ENCODE measurements at places on chromosomes 1 and 21.

- DNase-seq: no peak
Observed at GRCh38 chr1:247401310-247402119, 14.5 kb upstream of the NLRP3 start.

- DNase-seq: no peak
Observed at GRCh38 chr21:43302062-43302700, 124.8 kb downstream of the SIK1 start.

GRCh38 chr1:202275061-202275770 is 66.5 kb downstream of the UBE2T start:
- DNase-seq: no peak

GRCh38 chr1:181651276-181651675 is 168.0 kb downstream of the CACNA1E start:
- DNase-seq: no peak

DNA sequence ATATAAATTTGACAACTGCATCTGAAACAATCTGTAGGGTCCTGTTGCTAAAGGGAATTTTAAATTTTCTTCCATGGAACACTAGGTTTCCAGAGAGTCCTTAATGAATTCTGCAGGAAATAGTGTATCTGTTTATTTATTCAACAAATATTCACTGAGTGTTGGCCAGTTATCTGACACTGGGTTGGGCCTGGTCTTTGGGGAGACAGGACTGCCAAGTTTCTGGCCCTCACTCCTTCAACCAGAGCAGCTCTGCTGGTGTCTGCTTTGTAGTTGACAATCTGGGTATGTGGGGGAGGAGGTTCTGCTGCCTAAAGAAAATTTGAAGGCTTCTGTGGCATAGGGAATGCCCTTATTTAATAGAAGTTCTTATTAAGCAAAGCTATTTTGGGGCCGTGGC is 26.1 kb upstream of the HUNK start:
- no peak for DNase-seq

- DNase-seq: no peak
Observed at GRCh38 chr21:33018707-33019465, 6.8 kb upstream of the OLIG2 start.

GRCh38 chr1:235410467-235410866 is 43.2 kb downstream of the TBCE start:
- DNase-seq: no peak

- no peak for DNase-seq
Observed at GRCh38 chr1:31239653-31240241, at the start of gene NKAIN1. Gene NKAIN1, minus strand, starts transcription at chr1:31239887. Its CDS starts 340 bp downstream, at chr1:31239547.

- no peak for DNase-seq
Observed at GRCh38 chr1:205458777-205459566, 3.1 kb upstream of the BLACAT1 start.

DNA sequence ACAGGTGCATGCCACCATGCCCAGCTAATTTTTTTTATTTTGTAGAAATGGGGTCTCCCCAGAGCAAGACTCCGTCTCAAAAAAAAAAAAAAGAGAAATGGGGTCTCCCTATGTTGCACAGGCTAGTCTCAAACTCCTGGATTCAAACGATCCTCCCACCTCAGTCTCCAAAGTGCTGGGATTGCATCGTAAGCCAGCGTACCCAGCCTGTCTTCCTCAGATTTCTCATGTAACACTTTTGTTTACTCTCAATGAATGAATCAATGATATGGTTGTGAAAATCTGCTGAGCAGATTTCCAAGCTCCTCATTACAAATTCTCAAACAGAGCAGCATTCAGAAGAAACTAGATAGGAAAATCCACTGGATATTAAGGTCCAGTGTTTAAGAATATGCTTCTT is 6.6 kb downstream of the CMPK1 start:
- DNase-seq: no peak

DNA sequence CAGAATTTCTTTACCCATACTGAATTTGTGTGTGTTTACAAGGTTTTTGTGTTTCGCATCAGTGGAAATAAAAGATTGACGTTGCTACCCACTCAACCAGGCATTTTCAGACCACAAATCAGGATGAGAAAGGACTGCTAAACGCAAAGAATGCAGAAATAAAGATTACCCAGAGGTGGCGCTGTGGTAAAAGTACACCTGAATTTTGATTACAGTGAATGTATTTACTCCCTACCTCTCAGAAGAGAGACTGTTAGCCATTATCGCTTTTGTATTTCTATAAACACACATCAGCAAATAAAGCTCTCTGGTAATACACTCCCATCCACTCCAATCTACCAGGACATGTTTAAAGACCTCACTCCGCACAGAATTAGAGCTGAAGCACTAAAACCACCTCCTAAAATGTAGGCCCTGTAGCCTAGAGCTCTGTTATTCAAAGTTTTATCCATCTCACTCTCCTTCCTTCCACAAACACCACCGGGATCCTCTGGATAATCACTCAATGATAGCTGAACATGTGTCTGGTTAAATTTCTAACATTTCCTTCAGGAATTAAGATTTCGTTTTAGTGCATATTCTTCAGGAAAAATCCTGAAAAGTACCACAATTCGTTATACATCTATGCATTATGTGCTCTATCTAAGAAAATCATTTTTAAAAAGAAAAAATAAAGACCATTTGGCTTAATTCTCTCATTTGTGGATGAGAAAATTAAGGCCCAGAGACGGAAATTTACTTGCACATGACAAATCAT is 2.5 kb upstream of the LMO4 start:
- no peak for DNase-seq

DNA sequence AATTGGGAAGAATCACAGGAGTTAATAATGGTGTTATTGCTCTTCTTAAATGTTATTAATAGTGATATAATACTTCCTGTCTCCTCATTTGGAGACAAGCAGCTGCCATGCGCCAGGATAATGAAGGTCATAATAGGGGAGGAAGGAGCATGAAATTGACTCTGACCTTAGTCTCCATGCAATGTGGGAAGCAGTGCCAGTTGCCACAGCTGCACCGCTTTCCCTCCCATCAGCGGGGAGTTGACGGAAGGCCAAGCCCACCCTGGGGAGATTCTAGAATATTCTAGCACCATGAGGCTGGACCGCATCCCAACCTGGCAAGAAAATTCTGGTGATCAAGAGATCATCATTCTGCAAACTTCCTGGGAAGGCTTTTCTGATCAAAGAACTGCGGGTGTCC is 11.0 kb upstream of the OLIG1 start:
- no peak for DNase-seq

GRCh38 chr1:25780318-25781129 is 19.5 kb upstream of the SELENON start:
- DNase-seq: no peak

DNA sequence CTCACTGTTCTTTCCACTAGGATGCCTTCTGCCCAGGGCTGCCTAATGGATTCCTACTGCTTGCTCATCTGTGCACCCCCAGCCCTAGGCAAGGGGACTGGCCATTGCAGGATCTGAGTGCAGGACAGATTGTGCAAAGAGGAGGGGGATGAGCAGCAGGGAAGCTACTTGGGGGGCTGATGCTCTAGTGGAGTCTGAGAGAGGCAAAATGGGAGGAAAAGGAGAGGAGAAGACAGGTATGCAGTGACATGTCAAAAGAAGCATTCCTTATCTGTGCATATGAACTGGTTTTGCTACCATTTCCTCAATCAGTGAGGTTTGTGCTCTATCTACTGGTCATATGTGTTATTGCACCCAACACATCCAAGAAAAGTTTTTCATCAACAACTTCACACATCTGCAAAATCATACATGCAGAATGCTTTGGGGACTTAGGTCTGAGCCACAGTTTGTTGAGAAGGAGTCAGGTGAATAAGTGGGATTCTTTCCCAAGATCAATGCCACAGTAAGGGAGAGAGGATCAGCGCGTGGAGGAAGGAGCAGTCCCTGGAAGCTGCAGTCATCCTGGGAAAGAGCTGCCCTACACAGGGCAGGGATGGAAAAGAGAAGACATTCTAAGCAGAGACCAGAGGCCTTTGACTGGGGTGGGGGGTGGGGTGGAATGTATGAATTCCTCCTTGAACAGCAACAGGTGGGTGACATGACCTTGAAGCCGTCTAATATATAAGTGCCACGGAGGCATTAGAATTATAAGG is 14.4 kb downstream of the SLC5A9 start:
- no peak for DNase-seq

DNA sequence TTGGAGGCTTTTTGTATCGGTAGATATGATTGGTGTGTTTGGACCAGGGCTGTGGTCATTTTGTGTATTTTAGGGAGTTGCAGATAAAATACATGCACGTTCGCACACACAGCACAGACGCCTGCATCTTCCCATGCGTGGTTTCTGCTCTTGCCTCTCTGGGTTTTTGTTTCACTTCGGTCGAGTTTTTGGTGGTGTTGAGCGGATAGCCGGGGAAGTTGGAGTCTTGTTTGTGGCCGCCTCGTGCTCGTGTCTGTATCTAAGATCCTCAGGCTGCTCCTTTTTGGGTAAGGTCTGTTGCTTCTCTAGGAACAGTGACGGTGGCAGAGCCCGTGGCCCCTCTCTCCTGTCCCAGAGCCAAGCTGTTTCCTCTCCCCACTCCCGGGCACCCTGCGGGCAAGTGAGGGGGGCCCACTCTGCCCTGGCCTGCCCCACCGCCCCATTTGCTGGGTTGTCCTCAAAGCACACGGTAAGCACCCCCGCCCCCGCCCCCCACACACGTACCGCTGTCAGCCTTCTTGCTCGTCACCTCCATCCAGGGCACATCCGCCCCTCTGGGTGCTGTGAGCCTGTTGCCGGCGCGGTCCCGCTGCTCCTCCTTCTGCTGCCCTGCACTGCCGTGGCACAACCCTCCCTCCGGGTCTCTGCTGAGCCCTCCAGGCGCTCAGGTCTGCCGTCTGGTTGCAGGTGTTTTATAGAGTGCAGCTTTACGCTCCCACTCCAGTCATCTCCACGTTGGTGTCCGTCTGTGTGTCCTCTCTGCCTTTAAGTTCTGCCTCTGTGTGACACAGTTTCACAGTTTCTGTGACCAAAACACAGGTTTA is 51.9 kb downstream of the AGPAT3 start:
- DNase-seq: no peak

DNA sequence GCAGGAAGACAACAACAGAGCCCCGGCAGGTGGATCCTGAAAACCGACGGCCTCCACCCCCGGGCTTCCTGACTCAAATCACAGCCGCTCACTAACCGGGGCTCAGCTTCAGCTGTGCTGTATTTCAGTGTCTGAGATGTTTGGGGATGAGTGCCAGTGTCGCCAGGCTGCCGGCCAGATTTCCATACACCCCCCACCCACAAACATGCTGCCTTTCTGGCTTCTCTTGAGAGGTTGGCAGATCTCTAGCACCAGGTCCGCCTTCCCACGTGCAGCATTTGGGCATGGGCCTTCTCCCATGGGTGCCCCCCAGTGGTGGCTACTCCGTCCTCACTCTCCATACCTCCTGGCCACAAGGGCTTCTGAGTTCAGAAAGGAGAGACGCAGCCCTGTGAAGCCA is 34.8 kb downstream of the KCNAB2 start:
- no peak for DNase-seq

DNA sequence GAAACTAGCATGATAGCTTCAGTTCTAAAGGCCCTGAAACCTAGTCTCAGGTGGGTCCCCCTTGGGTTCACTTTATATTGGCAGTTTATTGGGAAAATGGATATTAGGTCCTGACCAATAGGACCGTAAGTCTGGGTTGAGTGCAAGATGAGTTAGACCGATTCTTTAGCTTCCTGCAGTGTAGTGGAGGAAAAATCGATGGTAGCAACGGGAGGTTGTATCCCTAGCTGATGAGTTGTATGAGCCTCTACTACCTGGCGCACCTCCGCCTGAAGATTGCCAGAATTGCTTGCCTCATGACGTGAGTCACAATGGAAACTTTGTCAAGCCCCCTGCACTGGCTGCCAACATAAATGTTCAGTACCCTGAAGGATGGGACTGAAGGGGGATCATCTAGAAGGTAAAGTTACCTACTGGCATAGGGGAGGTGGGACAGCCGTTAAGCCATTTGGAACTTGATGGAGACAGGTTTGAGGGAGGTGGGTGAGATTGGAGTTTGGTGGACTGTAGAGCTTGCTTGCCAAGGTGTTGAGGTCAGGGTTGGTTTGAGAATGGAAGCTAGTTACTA is 3.9 kb downstream of the RCC1 start:
- DNase-seq: no peak

DNA sequence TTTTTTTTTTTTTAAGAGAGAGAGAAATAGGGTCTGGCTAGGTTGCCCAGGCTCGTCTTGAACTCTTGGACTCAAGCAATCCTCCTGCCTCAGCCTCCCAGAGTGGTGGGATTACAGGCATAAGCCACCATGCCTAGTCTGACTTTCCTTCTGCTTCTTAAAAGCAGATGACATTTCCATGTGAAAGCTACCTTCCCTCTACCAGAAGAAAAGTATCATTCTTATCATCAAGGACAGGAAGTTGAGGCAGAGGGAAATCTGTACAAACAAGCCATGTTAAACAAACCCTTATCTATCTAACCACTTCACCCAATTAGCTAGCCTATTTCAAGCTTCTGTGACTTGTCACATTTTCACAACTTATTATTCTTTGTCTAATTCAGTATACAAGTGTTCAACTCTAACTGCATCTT is 54.8 kb downstream of the SAMSN1 start:
- no peak for DNase-seq

DNA sequence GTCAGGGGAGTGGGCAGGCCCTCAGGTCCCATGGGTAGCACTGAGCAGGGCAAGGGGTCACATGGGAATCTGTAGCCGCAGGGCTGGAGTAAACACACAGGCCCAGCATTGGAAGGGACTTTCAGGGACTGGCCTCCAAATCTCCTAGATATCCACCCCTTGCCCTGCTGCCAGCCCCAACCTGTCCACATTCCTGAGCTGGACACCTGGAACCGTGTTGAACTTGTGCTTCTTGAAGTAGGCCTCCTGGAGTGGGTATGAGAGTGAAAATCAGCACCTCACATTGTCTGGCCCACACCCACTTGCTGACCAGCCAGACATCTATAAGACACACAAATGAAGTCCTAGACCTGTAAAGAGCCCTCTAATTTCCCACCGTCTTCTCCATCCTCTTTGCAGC is 7.7 kb downstream of the POMGNT1 start:
- no peak for DNase-seq

DNA sequence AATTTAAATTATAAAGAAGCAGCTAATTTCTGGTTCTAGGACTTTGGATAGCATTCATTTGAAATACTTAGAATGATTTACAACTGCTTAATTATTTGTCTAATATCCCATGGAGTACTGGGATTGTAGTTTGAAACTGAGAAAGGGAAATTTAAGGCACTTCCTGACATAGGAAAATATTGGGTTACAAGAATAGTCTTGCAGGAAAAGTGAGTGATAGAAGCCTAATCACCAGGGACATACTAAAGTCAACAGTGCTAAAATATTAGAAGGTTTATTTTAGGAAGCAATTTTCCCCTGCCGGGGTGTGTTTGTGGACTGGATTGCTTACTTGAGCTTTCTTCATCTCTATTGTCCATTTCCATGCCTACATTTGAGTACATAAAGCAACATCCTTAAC is 661.6 kb downstream of the ADGRL2 start:
- DNase-seq: no peak

- no peak for DNase-seq
Observed at GRCh38 chr21:31395268-31395667, 51.2 kb upstream of the TIAM1 start.

- DNase-seq: no peak
Observed at GRCh38 chr1:226494092-226494609, 54.4 kb upstream of the STUM start.

GRCh38 chr1:158179301-158180041 is 1.2 kb upstream of the CD1D start:
- DNase-seq: no peak

- DNase-seq: peak; percentile 70
Observed at GRCh38 chr1:59596432-59596831, 218.3 kb upstream of the HOOK1 start.

GRCh38 chr1:186566140-186566855 is 105.4 kb upstream of the PDC start:
- no peak for DNase-seq

GRCh38 chr1:64343105-64343822 is 126.7 kb upstream of the CACHD1 start:
- peak; percentile 81 for DNase-seq

GRCh38 chr1:175408986-175409385 is 216.4 kb upstream of the KIAA0040 start:
- no peak for DNase-seq

Data from HS-5 (cell line).